ENCODE measurements at places on chromosomes 4 and X.

DNA sequence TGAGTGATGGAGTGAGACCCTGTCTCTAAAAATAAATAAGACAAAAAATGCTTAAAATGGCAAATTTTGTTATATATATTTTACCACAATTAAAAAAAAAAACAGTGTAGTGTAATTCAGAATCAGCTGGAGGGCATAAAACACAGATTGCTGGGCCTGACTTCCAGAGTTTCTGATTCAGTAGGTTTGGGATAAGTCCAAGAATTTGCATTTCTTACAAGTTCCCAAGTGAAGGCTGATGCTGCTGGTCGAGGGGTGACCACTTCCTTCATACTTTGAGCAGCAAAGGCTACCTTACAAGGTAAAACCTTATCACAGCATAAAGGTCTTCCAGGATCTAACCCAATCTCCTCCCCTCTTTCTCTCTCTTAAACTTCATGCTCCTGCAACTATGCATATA lies 40.7 kb downstream of the KLHL8 start:
- DNase-seq, result no peak

DNA sequence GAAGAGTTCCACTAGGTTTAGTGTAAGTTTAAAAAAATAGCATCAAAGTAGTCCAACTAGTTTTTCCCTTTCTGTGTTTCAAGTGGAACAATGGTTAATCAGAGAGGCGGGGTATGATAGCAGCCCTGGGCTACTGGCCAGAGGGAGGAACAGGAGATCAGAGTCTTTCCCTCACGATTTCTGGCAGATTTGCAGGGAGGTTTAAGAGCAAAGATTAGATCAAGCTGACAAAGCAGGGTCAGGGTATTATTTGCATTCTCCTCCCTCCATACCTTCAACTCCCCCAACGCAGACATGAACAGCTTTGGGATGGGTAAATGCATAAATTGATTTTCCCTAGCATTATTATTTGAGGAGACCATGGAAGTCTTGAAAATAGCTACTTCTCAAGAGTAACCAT lies 277.6 kb upstream of the DIAPH2 start:
- no peak for DNase-seq

- DNase-seq, result no peak
Observed at GRCh38 chr4:1031346-1031745, 19.9 kb downstream of the FGFRL1 start.

DNA sequence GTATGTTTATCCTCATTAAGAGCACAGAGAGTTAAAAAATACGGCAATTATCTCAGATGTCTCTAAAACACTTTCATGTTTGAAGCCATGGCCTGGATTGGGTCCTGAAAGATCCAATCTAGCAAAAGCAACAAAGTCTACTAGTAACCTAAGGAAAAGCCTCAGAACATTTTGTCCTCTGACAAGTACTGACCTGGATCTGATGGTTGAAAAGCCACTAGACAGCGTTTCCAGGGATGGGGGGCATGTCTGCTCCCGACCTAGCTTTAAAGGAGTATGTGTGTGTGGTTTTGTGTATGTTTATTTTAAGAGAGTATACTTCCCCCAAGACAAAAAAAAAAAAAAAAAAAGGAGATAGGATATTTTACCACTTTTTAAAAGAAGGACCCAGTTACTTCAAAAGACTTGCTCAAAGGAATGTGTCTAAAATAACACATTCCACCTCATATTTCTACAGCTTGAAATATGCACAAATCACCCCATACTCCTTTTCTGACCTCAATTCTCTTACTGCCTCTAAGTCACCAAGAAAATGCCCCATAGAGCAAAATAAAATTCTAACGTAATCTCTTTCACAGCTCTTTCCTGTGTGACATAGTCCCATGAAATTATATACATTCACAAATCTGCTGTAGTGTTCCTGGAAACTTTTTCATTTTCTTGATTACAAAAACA lies 189.0 kb upstream of the TTC29 start:
- no peak for DNase-seq

- DNase-seq, result no peak
Observed at GRCh38 chr4:21469438-21470300, 478.9 kb downstream of the KCNIP4 start.

GRCh38 chr4:38667085-38667893 lies 3.3 kb downstream of the KLF3 start:
- DNase-seq, result peak; percentile 75

DNA sequence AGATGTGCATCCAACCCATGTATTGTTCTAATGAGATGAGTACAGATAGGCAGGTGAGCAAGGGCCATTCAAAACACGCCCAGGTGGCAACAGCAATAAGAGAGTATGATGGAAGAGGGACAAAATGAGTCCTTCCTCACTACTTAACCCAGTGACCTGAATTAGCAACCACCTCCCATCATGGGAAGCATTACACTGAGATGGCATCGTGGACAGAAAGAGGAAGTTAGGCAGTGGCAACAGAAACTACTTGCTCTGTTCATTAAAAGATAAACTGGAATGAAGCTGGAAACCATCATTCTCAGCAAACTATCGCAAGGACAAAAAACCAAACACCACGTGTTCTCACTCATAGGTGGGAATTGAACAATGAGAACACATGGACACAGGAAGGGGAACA lies 17.2 kb downstream of the RXFP1 start:
- DNase-seq, result no peak

GRCh38 chrX:77743720-77744119 lies 42.3 kb downstream of the ATRX start:
- DNase-seq, result no peak

DNA sequence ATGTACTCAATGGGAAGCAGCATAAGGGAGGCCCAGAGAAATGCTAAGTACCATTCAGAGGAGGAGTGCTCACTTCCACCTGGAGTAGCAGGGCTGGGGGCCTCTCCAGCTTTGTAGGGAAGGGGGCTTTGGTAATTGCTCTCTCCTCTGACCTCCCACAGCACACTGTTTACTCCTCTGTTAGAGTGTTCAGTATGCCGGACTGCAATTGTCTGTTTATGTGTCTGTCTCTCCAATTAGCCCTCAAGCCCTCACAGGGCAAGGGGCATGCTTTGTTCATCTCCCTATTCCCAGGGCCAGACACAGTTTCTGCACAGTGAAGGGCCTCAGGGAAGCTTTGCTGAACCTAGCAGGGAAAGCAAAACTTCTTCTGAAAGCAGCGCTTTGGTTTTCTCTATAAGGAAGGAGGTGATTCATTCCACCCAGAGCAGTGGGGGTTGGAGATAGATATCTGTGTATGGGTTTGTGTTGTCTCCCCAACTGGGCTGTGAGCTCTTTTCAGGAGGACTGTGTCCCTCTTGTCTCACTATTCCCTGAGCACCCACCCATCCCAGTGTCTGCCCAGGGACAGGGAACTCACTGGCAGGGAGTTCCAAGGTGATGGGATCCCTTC lies 50.0 kb upstream of the VMA21 start:
- DNase-seq, result no peak

DNA sequence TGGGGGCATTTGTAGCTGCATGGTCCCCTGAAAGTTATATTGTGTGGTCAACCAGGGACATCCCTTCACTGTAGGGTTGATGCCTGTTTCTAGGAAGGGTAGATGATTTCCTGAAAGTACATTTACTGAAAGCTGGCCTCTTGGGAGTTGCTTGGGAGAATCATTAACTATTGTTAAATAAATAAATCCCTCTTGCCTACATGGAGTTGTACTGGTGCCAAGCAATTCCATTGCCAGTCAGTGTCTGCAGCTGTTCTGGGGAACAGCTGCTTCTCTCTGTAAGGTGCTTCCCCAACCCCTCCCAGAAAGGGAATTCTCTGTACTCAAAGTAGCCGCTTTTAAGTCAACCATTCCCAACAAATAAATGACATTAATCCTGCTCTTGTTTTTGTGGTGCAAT lies 51.1 kb downstream of the C4orf51 start:
- no peak for DNase-seq

- no peak for DNase-seq
Observed at GRCh38 chr4:39864391-39864790, 113.3 kb downstream of the PDS5A start.

GRCh38 chr4:112858751-112859150 lies 190.7 kb upstream of the ANK2 start:
- DNase-seq, result no peak

GRCh38 chr4:57679969-57680368 lies 569.8 kb upstream of the IGFBP7 start:
- no peak for DNase-seq

DNA sequence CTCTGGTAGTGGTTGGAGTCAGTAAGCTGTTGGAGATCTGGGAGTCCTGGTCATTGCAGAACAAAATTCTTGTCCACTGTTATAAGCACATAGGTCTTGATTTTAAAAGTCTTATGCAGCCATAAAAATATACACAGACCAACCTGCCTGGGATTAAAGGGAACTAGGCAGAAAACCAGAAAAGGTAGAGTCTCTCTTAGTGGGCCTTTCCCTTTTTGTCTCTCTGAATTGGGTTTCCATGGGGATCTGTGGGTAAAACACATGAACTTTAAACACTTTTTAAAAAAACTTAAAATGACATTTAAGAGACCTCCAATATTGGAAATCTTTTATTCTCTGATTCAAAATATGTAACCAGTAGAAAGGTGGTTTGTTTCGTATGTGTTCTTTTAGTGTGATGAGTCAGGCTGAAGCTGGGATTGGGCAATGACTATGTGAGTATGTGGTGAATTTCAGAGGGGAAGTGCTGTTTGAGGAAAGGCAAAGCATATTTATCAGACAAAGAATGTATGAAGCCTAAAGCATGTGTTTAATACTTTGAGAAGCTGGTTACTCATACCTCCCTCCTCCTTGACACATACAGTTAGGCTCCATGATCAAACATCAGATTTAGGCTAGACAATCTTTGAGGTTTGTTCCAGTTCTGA lies 29.6 kb downstream of the SLC16A2 start:
- no peak for DNase-seq

- DNase-seq, result no peak
Observed at GRCh38 chr4:106687026-106687425, 318.4 kb upstream of the GIMD1 start.

- no peak for DNase-seq
Observed at GRCh38 chrX:39777623-39778025, 320.1 kb downstream of the BCOR start.

DNA sequence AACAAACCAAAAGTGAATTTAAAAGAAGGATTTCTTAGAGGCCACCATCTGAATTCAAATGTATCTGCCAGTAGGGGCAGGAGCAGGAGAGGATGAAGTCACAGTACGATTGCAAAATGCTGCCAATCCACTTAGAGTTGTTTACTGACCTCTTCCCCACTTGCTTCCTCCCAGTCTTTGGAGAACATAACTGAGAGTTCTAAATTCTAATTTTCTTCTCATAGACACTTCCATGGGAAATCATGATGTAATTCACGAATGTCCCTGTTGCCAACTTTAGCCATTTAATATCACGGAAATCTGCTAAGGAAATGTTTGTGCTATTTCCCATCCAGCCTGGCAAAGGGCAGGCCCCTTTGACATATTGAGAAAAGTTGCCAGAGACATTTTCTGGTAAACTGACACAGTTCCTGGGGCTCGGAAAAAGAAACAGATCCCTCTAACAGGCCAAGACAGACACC lies 33.6 kb upstream of the NOCT start:
- no peak for DNase-seq

- no peak for DNase-seq
Observed at GRCh38 chrX:39762266-39762841, 335.4 kb downstream of the BCOR start.

DNA sequence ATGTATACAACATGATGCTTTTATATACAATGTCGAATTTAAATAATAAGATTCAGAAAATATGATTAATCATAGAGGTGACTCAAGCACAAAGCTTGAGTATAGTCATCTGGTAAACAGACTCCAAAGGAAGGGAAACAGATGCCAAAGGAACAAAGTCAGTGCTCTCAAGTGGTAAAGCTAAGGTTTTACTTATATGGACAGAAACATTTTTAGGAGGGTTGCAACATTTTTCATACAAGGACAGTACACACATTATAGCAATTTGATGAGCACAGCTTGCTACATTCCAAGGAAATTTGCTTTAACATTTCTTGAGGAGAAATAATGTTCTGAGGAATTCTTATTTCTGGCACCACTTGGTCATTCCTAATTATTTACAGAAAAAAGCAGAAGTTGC lies 333.4 kb upstream of the AADAT start:
- no peak for DNase-seq

GRCh38 chr4:76061982-76062381 lies 12.5 kb upstream of the ART3 start:
- DNase-seq, result no peak

DNA sequence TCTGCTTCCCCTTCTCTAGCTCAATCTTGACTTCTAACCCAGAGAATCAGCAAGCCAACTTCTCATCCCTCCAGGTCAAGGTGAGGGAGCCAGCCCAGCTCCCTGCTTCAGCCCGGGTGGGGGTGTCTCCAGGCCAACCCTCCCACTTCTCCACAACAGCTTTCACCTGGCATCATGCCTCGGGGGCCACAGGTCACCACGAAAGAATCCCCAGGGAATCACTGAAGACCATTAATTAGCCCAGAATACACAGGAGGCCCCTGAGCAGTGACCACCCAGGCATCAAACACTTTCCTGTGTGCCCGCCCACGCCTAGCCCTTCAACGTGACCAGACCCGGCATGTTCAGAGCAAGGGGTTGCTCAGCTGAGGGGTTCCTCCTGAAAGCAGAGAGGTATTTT lies 646.7 kb downstream of the BCOR start:
- DNase-seq, result no peak

DNA sequence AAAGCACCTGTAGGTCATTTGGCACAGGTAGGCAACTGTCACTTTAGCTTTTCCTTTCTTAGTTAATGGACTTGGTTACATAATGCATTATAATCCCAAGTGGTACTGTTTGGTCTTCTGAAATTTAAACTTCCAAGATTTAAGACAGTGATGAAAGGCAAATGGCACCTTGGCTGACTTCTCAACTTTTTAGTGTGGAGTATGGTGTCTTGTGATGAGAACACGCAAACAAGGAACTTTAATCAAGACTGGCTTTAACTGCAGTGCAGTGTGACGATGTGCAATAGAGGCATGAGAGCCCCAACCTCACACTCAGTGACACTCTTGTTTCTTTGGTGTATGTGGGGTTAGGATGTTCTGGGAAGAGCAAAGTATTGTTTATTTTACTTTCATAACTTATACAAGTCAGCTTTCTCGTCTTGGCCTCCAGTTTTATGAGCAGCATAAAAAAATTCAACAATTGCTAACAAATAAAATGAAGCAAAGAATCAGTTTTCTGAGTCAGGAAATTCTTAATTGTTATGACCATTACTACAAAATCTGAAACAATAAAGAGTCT lies 171.9 kb downstream of the MAD2L1 start:
- DNase-seq, result no peak

GRCh38 chr4:183241721-183242151 lies 78.3 kb downstream of the CLDN22 start:
- no peak for DNase-seq

GRCh38 chrX:150184491-150184890 lies 178.6 kb upstream of the MAMLD1 start:
- no peak for DNase-seq

DNA sequence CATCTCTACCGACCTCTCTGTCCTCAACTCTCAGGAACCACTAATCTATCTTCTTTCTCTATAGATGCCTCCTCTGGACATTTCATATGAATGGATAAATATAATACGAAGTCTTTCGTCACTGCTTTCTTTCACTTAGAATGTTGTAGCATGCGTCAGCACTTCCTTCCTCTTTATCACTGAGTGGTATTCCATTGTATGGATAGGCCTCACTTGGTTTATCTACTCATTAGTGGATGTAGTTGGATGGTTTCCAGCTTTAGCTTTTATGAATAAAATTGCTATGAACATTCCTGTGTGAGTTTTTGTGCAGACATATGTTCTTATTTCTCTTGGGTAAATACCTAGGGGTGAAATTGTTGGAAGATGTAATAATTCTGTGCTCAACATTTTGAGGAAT lies 528.2 kb upstream of the FAT1 start:
- DNase-seq, result no peak

- DNase-seq, result no peak
Observed at GRCh38 chr4:29852537-29852936, 867.6 kb upstream of the PCDH7 start.
